ENCODE measurements at places on chromosomes 13 and 19. TPM values are rescaled to one million over a fixed set of nuclear protein-coding genes. Genes with fewer than 3 reads are reported as not detected.

- no peaks in the 10 kb centered on the region for H3K4me1 ChIP-seq
- no peaks in the 10 kb centered on the region for H3K27me3 ChIP-seq
- no peak overlapping the region for H3K27ac ChIP-seq
- no peak for DNase-seq
- no peak overlapping the region for H3K4me3 ChIP-seq
Measured at GRCh38 chr13:75391432-75392100, 90.4 kb downstream of the TBC1D4 start.

DNA sequence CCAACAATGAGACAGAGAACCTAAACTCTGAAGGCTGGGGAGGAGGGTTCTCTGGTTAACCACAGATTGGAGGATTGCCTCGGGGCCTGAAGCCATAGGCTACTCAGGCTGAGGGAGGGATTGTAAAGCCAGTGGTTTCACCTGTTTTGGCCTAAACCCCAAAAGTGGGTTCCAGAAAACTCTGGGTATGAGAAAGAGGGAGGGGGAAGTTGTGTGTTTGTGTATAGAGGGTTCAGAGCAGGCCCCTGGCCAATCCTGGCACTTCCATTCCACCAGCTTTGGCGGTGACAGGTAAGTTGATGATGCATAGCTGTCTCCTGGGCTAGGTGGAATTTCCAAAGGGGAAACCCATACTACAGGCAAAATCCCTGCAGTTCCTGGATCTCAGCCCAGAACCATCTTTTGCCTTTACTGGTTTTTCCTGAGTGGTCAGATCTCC lies 13.5 kb upstream of the CCDC97 start:
- no peaks in the 10 kb centered on the region for H3K27me3 ChIP-seq
- H3K36me3 ChIP-seq: peaks cover 45% of the 10 kb centered on the region
- peaks cover 52% of the 10 kb centered on the region for H3K4me1 ChIP-seq
- no peak overlapping the region for H3K4me3 ChIP-seq
- DNase-seq: no peak

- no peaks in the 10 kb centered on the region for H3K27me3 ChIP-seq
- H3K4me1 ChIP-seq: no peaks in the 10 kb centered on the region
- DNase-seq: no peak
- H3K27ac ChIP-seq: no peak overlapping the region
- H3K4me3 ChIP-seq: no peak overlapping the region
Measured at GRCh38 chr13:111906816-111907215, 160.1 kb upstream of the SOX1 start.

DNA sequence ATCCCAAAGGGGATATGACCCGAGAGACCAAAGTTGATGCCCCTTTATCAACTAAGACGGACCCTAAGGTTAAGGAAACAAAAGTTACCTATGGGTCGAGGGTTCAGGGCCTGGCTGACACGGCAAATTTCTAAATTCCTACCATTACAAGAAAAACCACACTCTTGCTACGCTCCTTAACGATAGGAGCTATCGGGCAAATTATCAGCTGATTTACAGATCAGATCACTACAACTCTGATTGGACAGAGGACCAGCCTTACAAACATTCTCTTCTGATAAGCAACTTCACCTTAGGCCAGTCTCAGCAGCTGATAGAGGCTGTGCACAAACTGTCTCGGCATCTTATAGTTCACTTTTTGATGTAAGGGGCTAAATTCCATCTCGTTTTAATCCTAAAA lies 117.9 kb downstream of the KCTD15 start:
- no peak overlapping the region for H3K4me3 ChIP-seq
- no peaks in the 10 kb centered on the region for H3K27me3 ChIP-seq
- no peaks in the 10 kb centered on the region for H3K4me1 ChIP-seq
- no peak for DNase-seq
- H3K36me3 ChIP-seq: no peaks in the 10 kb centered on the region

DNA sequence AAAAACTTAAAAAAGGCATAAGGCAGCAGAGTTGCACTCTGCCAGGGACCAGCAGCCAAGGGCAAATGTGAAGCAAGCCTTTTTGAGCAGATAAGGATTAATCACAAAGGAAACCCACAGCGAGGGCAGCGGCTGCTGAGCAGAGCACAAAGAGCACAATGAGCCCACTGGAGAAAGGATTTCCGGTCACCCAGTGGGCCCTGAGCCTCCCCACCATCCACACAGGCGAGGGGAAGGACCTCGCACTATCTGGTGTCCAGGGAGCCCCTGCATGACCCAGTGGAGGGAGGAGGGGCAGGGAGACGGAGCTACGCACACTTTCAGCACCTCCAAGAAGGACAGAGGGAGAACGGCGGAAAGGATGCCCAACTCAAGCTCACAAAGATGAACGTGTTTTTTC lies 40.0 kb downstream of the COL4A1 start:
- no peaks in the 10 kb centered on the region for H3K27me3 ChIP-seq
- H3K4me3 ChIP-seq: no peak overlapping the region
- H3K27ac ChIP-seq: no peak overlapping the region
- DNase-seq: no peak
- no peaks in the 10 kb centered on the region for H3K36me3 ChIP-seq

Gene PRKACA
- total RNA-seq: 26.9 TPM

All from tibial nerve (tissue), 4 donors.